ENCODE measurements at places on chromosomes 16 and 17. TPM values are rescaled to one million over a fixed set of nuclear protein-coding genes. Genes with fewer than 3 reads are reported as not detected.
A peak's percentile ranks its signal among the peaks of the same experiment; 100 is the strongest.

DNA sequence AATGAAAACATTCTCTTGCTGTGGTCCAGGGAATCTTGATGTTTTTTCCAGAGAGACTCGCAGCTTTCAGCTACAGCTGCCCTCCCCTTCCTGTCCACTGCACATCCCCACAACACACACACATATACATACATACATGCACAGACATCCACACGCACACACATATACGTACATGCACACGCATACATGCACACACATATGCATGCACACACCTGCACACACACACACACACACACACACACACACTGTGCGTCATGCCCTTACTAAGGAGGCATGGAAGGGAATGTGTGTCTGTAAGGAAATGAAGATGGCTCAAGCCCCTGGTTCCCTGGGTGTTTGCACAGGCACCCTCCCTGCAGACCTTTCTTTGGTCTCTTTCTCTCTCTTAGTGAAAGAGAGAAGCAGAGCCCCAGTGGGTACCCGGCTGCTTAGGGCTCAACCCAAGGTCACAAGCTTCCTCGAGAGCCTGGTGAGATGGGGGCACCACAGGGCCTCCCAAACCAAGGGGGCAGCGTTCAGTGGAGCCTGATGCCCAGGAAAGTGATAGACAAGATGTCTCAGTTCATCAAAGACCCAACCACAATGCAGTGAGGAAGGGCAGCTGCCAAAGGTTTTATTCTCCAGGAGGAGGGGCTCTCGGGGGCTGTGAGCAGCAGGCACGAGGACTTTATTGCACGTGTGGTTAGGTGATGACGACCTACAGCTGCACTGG, 33.3 kb downstream of the TNFRSF13B start:
- H3K27ac ChIP-seq = no peak overlapping the region
- no peaks in the 10 kb centered on the region for H3K4me1 ChIP-seq
- H3K4me3 ChIP-seq = no peak overlapping the region
- DNase-seq = no peak
- peaks cover 10% of the 10 kb centered on the region for H3K27me3 ChIP-seq

- H3K4me1 ChIP-seq = no peaks in the 10 kb centered on the region
- no peak for DNase-seq
- peaks cover 56% of the 10 kb centered on the region for H3K36me3 ChIP-seq
- H3K27me3 ChIP-seq = no peaks in the 10 kb centered on the region
- no peak overlapping the region for H3K27ac ChIP-seq
- H3K4me3 ChIP-seq = no peak overlapping the region
Measured at GRCh38 chr16:30724641-30725417, 23.4 kb upstream of the PHKG2 start.

GRCh38 chr17:39352511-39352910, 48.9 kb downstream of the FBXL20 start:
- no peaks in the 10 kb centered on the region for H3K36me3 ChIP-seq
- no peak for DNase-seq
- no peak overlapping the region for H3K27ac ChIP-seq
- no peaks in the 10 kb centered on the region for H3K27me3 ChIP-seq
- no peak overlapping the region for H3K4me3 ChIP-seq

GRCh38 chr17:979212-979538, 401 bp downstream of the NXN start:
- peak overlapping the region; percentile 91 for H3K4me3 ChIP-seq
- H3K36me3 ChIP-seq = no peaks in the 10 kb centered on the region
- H3K27ac ChIP-seq = peak overlapping the region; percentile 47
- no peak for DNase-seq
- no peaks in the 10 kb centered on the region for H3K27me3 ChIP-seq

DNA sequence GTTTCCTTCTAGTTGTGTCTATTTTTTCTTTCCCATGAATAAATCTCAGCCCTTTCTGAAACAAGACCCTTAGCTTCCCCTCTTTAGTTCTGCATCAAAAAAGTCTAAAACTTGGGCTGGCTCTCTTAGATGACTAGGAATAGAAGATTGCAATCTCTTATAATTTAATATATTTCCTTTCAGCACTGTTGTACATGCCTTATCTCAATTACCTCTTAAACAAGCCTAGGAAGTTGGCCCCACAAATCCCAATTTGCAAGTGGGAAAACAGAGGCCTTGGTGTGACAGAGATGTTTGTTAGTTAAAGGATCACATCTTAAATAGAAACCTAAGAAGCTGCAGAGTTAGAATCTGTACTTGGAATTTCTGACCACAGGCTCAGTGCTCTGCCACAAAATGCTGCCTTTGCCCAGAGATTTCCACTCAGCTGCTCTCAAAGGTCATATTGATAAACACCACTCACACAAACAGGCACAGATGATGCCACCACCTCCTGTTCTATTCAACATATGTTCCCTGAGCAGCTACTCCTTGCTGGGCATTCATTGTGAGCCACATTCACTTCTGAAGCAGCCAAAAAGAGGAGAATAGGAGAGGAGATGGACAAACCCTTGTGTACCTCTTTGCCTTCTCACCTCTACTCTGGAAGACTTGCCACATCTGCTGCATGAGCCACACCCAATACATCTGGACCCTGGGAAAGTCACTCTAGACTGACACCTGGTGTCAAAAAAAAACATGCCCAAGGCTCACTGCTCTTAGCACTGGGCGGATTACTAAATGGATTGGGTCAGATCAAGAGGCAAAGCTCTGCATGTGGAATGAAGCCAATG, 5.5 kb downstream of the CCDC182 start:
- H3K4me3 ChIP-seq = no peak overlapping the region
- H3K36me3 ChIP-seq = no peaks in the 10 kb centered on the region
- H3K27ac ChIP-seq = no peak overlapping the region
- H3K27me3 ChIP-seq = peaks cover 9% of the 10 kb centered on the region
- no peak for DNase-seq

- no peaks in the 10 kb centered on the region for H3K27me3 ChIP-seq
- peaks cover 15% of the 10 kb centered on the region for H3K36me3 ChIP-seq
- H3K4me3 ChIP-seq = no peak overlapping the region
- H3K27ac ChIP-seq = peak overlapping the region; percentile 86
Measured at GRCh38 chr17:81043725-81044427, 8.9 kb downstream of the BAIAP2 start.

DNA sequence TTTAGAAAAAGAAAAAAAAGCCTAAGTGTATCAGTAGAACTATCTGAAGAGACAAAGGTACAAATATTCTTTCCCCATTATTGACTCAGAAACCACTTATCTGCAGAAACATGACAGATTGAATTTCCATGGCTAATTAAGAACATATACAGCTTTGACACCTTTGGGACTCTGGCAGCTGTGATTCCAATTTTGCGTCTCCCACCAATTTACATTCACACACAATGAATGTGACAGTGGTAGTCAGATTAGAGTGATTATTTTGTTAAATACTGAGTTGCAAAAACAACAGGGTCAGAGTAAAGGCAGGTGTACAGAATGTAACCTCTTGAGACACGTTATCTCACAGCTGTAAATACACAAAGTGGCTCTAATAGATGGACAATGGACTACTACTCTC, 5.3 kb upstream of the PPM1D start:
- H3K4me1 ChIP-seq = peaks cover 6% of the 10 kb centered on the region
- H3K4me3 ChIP-seq = no peak overlapping the region
- no peak overlapping the region for H3K27ac ChIP-seq
- DNase-seq = no peak
- no peaks in the 10 kb centered on the region for H3K27me3 ChIP-seq

DNA sequence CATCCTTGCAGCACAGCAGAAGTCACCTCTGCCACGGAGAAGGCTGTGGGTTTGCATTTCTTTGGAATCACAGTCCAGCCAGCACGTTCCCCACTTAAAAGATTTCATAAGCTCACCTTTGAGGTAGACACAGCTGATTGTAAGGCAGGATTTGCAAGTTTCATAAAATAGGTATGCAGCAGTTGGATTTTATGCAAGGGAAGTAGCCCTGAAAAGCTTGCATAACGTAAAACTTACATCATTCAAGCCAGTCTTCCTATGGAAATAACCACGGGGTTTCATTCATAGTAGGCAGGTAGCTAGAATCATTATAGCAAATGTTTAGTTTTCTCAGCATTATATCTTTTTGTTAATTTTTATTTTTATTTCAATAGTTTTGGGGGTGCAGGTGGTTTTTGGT, 49.8 kb upstream of the ARHGAP44 start:
- H3K4me3 ChIP-seq = no peak overlapping the region
- H3K36me3 ChIP-seq = no peaks in the 10 kb centered on the region
- no peak overlapping the region for H3K27ac ChIP-seq
- peaks cover 18% of the 10 kb centered on the region for H3K4me1 ChIP-seq
- no peak for DNase-seq

- H3K4me3 ChIP-seq = no peak overlapping the region
- no peak for DNase-seq
- no peaks in the 10 kb centered on the region for H3K4me1 ChIP-seq
- no peaks in the 10 kb centered on the region for H3K27me3 ChIP-seq
- H3K36me3 ChIP-seq = no peaks in the 10 kb centered on the region
- no peak overlapping the region for H3K27ac ChIP-seq
Measured at GRCh38 chr17:70945386-70945785, 776.1 kb downstream of the KCNJ2 start.

DNA sequence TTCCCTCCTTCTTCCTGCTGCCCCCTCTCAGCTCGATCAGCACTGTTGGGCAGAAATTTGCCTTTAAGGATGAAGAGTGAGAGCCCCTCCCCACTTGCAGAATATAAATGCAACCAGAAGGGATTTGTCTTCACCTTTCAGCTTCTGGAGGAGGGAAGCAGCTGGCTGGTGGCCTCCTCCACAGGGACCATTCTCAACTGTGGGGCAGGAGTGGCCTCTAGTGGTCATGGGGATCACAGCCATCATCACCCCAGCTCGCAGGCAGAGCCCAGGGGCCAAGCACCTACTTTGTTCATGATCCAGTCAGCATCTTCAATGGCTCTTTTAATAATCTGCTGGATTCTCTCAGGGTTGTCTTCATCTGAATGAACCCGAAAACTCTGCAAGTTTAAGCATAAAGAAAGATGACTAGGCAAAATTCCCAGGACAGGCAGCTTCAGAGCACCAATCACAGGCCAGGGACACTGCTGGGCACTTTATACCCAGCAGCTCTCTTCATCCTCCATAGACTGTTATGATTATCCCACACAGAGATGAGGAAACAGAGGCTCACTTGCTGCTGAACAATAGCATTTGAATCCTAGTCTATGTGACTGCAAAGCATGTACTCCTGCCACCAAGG, 13.1 kb downstream of the LYRM9 start:
- H3K36me3 ChIP-seq = no peaks in the 10 kb centered on the region
- no peaks in the 10 kb centered on the region for H3K4me1 ChIP-seq
- peaks cover 8% of the 10 kb centered on the region for H3K27me3 ChIP-seq
- H3K27ac ChIP-seq = no peak overlapping the region
- no peak overlapping the region for H3K4me3 ChIP-seq

DNA sequence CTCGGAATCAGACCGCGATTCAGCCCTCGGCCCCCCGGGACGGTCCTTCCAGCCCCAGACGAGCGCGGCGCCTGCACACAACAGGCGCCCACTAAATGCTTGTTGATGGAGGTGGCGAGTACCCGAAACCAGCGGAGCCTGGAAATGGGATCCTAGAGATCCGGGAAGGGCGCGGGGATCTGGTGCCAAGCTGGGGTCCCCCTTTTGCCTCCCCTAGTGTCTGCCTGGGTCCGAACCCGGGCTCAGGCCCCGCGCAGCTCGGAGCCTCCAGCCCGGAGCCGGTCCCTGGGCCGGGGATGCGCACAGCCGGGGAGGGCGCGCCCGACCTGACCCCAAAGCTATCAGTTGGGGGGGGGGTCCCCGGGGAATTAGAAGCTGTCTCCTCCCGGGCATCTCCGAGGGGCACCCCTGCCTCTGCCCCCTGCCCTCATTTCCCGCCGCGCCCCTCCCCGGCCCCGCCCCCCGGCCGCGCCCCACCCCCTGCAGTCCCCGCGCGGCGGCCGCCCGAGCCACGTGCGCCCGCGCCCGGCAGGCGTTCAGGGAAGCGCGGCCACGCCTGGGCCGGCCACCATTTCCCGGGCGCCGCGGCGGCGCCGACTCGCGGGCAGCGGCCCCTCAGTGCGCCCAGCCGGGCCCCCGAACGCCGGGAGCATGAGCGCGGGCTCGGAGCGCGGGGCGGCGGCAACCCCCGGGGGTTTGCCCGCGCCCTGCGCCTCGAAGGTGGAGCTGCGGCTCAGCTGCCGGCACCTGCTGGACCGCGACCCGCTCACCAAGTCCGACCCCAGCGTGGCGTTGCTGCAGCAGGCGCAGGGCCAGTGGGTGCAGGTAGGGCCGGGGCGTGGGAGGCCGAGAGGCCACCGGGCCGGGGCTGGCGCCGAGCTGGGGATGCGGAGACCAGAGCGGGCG, at the start of gene CPNE7:
Gene CPNE7, plus strand, starts transcription at position 512 of the 906 bp plus-strand sequence. Its CDS starts 140 bp downstream, at position 652.
- H3K27me3 ChIP-seq = peaks cover 18% of the 10 kb centered on the region
- no peaks in the 10 kb centered on the region for H3K36me3 ChIP-seq
- no peak within 1 kb of the TSS for H3K27ac ChIP-seq
- peaks cover 5% of the 10 kb centered on the region for H3K4me1 ChIP-seq
- H3K4me3 ChIP-seq = peak within 1 kb of the TSS; percentile 54

DNA sequence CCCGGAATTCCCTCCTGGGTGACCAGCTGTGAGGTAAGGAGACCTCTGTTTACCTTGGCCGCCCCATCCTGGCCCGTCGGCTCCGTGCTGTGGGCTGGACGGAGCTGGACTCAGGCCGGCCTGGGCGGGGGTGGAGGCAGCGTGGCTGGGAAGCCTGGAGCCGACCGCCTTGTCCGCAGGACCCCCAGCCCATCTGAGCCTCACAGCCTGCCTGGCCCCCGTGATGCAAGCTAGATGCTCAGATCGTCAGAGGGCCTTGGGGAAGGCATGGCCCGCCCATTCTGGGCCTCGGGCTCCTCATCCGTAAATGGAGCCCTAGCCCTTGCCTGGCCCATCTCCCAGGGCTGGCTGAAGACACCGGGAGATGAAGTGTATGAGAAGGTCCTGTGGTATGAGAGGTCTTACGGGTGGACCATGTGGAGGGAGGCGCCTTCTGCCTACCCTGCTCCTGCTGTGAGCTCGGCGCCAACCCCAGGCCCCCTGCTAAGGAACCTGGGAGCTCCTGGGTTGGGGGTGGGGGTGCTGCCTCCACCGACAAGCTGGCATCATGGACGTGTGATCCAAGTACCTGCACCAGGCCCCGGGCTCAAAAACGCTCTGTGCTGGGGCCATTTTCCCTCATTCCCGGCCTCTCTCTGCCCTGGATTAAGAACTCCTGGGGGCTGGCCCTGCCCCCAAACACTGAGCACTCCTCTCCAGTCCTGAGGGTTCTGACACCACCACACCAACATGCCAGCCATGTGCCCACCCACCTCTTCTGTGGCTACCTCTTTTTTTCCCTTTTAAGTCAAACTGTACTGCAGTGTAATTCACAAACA, 5.4 kb upstream of the P2RX1 start:
- H3K4me1 ChIP-seq = no peaks in the 10 kb centered on the region
- no peaks in the 10 kb centered on the region for H3K36me3 ChIP-seq
- H3K27me3 ChIP-seq = peaks cover 5% of the 10 kb centered on the region
- no peak overlapping the region for H3K4me3 ChIP-seq

- H3K36me3 ChIP-seq = no peaks in the 10 kb centered on the region
- DNase-seq = no peak
- H3K27me3 ChIP-seq = no peaks in the 10 kb centered on the region
Measured at GRCh38 chr16:24853169-24853824, 7.5 kb downstream of the SLC5A11 start.

Gene HEATR9
- polyA plus RNA-seq = not detected

Gene ABI3
- polyA plus RNA-seq = not detected

Gene ASGR2
- not detected for polyA plus RNA-seq

Gene ZDHHC7
- 37.8 TPM for polyA plus RNA-seq

Gene CLDN7
- polyA plus RNA-seq = 6.3 TPM

Gene TEKT5
- 0.23 TPM for polyA plus RNA-seq

Gene C16orf54
- not detected for polyA plus RNA-seq
